ENCODE measurements at places on chromosomes 5 and 9. TPM values are rescaled to one million over a fixed set of nuclear protein-coding genes. Genes with fewer than 3 reads are reported as not detected.
A peak's percentile ranks its signal among the peaks of the same experiment; 100 is the strongest.

- H3K27me3 ChIP-seq: no peaks in the 10 kb centered on the region
- no peak overlapping the region for H3K27ac ChIP-seq
- DNase-seq: no peak
- H3K36me3 ChIP-seq: no peaks in the 10 kb centered on the region
Observed at GRCh38 chr5:132372127-132372526, 2.6 kb downstream of the SLC22A5 start.

DNA sequence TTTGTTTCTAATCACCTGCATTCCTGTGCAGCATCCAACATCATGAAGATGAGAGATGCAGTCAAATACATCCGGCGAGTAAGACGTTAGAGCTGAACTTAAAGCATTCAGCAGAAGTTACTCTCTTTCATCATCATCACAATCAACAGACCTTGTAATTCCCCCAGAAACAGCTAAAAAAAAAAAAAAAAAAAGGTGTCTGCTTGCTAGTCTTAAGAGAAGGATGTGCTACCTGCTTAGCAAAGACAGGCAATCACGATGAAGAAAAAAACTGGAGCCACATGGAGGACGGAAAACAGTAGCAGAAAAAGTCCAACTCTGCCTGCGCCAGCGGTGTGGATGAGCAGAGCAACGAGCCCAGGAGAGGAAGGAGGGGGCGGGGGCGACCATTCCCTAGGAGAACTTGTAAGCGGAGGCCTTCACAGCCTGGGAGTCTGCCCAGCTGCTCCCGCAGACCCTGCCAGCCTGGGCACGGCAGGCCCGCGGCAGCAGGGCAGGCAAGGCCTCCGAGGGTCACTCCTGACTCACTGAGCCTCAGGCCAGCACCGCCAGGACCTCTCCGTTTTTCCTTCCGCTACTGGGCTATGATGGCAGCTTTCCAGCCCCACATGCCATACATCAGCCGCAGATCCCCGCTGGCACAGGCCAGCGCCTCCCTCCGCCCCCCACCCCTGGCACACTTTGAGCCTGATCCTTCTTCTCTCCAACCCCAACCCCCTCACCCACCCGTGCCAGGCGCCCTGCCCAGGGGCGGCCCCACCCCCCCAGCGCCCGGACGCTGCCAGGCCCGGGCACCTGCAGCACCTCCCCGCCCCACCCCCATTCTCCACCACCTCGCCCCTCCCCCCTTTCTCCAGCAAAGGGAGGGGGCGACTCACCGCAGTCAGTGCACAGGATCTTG is 1.4 kb downstream of the NRG2 start:
- no peaks in the 10 kb centered on the region for H3K27me3 ChIP-seq
- H3K4me3 ChIP-seq: peak overlapping the region; percentile 48
- peak; percentile 73 for DNase-seq

DNA sequence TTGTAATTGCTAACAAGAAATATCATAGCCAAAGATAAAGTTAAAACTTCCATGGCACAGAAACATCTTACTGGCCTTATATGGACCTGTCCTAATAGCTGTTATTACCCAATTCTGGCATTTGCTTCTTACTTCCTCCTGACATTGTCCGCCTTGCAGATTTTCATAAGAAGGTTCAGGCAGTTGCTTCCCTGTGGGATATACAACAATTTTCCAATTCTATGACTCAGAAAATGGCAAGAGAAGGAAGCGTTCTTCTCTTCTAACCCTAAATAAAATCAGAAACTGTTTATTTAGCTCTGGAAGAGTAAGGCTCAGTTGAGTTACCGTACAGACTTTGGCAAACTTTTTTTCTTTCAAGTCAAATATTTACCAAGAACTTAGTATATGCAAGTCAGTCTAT is 1.7 kb downstream of the PRKAA1 start:
- H3K27me3 ChIP-seq: no peaks in the 10 kb centered on the region
- no peak overlapping the region for H3K27ac ChIP-seq
- H3K4me3 ChIP-seq: peak overlapping the region; percentile 95

The RARS1 gene
- 41.5 TPM for polyA plus RNA-seq

GRCh38 chr5:139473565-139473964 is 2.8 kb downstream of the SMIM33 start:
- no peaks in the 10 kb centered on the region for H3K36me3 ChIP-seq
- no peak overlapping the region for H3K27ac ChIP-seq
- H3K4me3 ChIP-seq: no peak overlapping the region
- no peak for DNase-seq
- H3K4me1 ChIP-seq: peaks cover 3% of the 10 kb centered on the region

DNA sequence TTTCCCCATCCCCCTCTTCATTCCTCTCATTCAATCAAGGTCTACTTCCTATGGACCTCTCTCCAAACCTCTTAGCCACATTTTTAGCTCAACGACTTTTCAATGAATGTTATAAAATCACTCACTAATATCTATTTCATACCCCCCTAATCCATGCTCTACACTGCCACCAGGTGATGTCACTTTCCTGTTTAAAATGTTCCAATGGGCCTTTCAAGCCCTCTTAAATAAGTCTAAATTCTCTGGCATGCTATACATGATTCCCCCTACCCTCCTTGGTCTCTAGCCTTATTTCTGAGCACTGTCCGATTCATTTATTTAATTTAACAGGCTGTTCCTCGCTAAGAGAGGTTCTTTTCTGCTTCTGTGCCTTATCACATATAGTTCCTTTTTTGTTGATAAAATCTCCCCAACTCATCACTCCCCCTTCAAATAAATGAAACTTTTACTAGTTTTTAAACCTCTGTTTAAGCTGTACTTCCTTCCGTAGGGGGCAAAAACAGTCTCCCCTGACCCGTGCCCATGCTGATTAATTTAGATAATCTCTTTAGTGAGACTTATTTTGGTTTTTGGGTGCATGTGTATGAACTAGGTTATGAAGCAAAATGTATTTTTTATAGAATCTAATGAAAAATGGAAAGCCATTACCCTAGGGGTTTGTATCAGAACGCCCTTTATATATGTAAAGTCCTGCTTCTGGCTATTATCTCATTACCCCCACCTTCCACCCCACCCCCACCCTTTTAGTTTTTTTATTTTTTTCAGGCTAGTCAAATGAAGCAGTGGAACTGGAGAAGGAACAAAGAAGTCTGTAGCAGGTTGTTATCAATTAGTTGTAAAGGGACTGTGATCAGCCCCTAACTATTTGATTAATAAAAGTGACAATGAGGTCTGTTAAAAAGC is 9.0 kb downstream of the ABHD17B start:
- peaks cover 2% of the 10 kb centered on the region for H3K4me1 ChIP-seq
- H3K27me3 ChIP-seq: no peaks in the 10 kb centered on the region
- no peak overlapping the region for H3K4me3 ChIP-seq
- H3K36me3 ChIP-seq: no peaks in the 10 kb centered on the region
- no peak for DNase-seq

GRCh38 chr9:125374443-125375309 is 113.0 kb downstream of the GAPVD1 start:
- peaks cover 2% of the 10 kb centered on the region for H3K4me1 ChIP-seq
- H3K36me3 ChIP-seq: no peaks in the 10 kb centered on the region
- no peak overlapping the region for H3K27ac ChIP-seq
- no peaks in the 10 kb centered on the region for H3K27me3 ChIP-seq
